Activated naive CD4-positive, alpha-beta T cell treated with anti-CD3 and anti-CD28 coated beads for 36 hours (primary cell): ENCODE measurements at places on chromosomes 2 and 18. TPM values are rescaled to one million over a fixed set of nuclear protein-coding genes. Genes with fewer than 3 reads are reported as not detected.

GRCh38 chr2:3665886-3666612 lies 8.0 kb downstream of the ALLC start:
- H3K4me3 ChIP-seq: no peak overlapping the region
- no peaks in the 10 kb centered on the region for H3K36me3 ChIP-seq
- no peak overlapping the region for H3K27ac ChIP-seq
- DNase-seq: no peak
- H3K4me1 ChIP-seq: no peaks in the 10 kb centered on the region

DNA sequence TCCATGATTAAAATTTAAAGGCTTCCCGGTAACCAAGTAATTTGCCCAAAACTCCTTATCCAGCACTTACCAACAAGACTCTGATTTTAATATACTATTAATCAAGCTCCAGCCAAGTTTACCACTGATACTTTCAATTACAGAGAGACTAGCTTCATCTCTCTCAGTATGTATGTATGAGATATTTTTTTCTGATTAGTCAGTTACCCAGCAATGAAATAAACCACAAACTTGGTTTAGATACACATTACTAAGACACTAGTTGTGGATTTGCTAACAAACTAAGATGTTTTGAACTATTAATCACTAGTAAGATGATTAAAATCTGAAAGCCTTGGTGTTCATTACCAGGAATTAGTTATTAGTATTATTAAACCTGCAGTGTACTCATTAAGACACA lies 1272.2 kb upstream of the ACVR2A start:
- H3K36me3 ChIP-seq: no peaks in the 10 kb centered on the region
- H3K27ac ChIP-seq: no peak overlapping the region
- H3K4me1 ChIP-seq: no peaks in the 10 kb centered on the region

CACNB4 gene
- total RNA-seq: 0.10 TPM

CKAP2L gene
- 50.8 TPM for total RNA-seq

DSG4 gene
- total RNA-seq: not detected

EN1 gene
- total RNA-seq: not detected

DNA sequence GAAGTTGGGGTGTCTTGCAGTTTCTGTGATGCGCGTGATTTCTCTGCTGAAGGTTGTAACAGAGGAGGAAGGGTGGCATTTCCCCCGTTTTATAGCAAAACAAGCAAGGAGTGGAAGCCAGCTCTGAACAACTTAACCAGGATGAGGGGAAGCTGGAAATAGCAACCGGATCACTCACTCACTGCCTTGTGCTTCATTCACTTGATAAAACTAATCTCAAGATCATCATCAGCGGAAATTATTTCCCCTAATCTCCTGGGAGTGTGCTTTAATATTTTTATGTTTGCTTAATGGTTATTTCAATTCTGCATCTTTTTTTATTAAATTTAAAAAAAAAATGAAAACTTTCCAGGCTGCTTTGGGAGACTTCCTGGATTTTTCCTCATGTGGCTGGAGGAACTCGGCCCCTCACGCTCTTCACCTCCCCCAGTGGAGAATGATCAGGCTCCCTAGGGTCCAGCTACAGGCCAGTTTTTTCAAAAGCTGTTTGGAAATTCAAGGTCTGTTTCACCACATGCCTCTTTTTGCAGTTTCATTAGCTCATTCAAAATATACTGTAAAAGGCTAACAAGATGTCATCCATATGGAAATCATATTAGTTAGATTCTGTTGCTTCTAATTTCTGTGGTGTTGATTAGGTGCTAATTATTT lies 31.7 kb downstream of the CABLES1 start:
- H3K36me3 ChIP-seq: no peaks in the 10 kb centered on the region
- H3K4me1 ChIP-seq: no peaks in the 10 kb centered on the region
- H3K27me3 ChIP-seq: no peaks in the 10 kb centered on the region
- no peak overlapping the region for H3K27ac ChIP-seq
- no peak overlapping the region for H3K4me3 ChIP-seq
- DNase-seq: no peak

GRCh38 chr2:207692206-207693065 lies 19.0 kb upstream of the CCNYL1 start:
- H3K4me1 ChIP-seq: peaks cover 11% of the 10 kb centered on the region
- H3K27me3 ChIP-seq: no peaks in the 10 kb centered on the region
- H3K4me3 ChIP-seq: no peak overlapping the region
- H3K27ac ChIP-seq: no peak overlapping the region
- no peaks in the 10 kb centered on the region for H3K36me3 ChIP-seq

FBXO15 gene
- total RNA-seq: 1.2 TPM

DNA sequence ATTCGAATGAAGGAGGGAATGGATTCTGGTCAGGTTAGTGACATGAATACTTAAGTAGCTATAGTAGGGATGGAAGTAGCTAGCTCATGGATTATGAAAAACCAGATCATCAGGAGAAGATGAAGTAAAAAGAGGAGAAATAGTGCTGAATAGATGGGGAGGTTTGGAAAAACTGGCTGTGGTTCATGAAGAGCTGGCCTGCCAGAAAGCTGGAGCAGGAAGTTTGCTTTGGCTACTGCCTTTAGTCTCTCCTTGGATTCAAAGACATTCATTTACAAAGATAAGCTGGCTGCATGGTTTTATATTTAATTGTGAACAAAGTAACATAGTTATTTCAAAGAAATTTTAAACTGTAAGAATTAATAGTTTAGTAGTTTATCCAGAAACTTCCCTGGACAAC lies 567.0 kb downstream of the RIT2 start:
- no peaks in the 10 kb centered on the region for H3K36me3 ChIP-seq
- no peaks in the 10 kb centered on the region for H3K27me3 ChIP-seq
- no peak overlapping the region for H3K27ac ChIP-seq
- no peak for DNase-seq

DNA sequence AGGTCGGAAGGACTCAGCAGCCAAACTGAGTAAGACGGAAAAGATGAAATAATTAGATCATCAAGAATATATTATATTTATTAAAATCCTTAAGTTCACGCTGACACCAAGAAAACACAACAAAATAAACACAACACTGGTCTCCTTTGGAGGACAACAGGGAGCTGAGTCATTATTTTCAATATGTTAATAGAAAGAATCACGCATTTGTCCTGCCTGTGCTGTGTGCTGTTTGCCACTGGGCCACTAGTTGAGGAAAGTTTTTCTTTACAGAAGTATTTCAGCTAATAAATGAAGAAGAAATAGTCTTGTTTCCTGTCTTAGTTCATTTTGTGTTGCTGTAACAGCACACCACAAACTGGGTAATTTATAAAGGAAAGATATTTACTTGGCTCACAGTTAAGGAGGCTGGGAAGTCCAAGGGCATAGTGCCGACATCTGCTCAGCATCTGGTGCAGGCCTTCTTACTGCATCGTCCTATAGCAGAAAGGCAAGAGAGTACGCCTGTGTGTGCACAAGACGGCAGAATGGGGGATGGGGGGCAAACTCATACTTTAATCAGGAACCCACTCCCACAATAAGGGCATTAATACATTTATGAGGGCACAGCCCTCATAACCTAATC lies 88.0 kb downstream of the TCF7L1 start:
- no peak overlapping the region for H3K27ac ChIP-seq
- H3K4me3 ChIP-seq: no peak overlapping the region
- H3K4me1 ChIP-seq: no peaks in the 10 kb centered on the region
- peaks cover 9% of the 10 kb centered on the region for H3K27me3 ChIP-seq
- no peak for DNase-seq

DNA sequence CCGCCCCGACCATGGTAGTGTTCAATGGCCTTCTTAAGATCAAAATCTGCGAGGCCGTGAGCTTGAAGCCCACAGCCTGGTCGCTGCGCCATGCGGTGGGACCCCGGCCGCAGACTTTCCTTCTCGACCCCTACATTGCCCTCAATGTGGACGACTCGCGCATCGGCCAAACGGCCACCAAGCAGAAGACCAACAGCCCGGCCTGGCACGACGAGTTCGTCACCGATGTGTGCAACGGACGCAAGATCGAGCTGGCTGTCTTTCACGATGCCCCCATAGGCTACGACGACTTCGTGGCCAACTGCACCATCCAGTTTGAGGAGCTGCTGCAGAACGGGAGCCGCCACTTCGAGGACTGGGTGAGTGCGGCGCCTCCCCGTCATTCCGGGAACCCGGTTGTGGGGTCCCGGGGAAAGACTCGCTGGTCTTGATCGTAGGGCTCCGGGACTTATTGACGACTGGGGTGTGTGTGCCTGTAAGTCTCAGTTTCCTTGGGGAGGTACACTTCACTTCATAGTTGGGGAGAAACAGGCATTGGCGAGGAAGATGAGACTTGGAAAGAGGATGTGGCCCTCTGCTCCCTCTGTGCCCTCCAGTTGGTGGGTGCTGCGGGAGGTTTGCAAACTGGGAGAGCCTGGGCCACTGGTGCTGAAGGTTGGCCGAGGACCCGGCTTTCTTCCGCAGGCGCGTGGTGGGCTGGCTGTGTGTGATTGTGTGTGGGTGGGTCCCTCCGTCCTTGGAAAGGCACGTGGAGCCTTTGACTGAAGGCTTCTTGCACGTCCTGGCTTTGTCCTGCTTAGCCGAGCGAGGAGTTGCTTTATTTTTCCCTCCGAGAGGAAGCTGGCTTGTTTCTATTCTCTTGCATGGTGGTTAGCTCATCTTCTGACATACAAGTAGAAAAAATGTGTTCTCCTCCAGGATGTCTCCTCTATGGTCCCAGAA lies 886 bp downstream of the PRKCE start:
- peaks cover 22% of the 10 kb centered on the region for H3K4me1 ChIP-seq
- H3K27ac ChIP-seq: no peak overlapping the region
- H3K36me3 ChIP-seq: peaks cover 1% of the 10 kb centered on the region
- peaks cover 3% of the 10 kb centered on the region for H3K27me3 ChIP-seq
- DNase-seq: peak; percentile 37
- H3K4me3 ChIP-seq: peak overlapping the region; percentile 84

CNRIP1 gene
- not detected for total RNA-seq

DNA sequence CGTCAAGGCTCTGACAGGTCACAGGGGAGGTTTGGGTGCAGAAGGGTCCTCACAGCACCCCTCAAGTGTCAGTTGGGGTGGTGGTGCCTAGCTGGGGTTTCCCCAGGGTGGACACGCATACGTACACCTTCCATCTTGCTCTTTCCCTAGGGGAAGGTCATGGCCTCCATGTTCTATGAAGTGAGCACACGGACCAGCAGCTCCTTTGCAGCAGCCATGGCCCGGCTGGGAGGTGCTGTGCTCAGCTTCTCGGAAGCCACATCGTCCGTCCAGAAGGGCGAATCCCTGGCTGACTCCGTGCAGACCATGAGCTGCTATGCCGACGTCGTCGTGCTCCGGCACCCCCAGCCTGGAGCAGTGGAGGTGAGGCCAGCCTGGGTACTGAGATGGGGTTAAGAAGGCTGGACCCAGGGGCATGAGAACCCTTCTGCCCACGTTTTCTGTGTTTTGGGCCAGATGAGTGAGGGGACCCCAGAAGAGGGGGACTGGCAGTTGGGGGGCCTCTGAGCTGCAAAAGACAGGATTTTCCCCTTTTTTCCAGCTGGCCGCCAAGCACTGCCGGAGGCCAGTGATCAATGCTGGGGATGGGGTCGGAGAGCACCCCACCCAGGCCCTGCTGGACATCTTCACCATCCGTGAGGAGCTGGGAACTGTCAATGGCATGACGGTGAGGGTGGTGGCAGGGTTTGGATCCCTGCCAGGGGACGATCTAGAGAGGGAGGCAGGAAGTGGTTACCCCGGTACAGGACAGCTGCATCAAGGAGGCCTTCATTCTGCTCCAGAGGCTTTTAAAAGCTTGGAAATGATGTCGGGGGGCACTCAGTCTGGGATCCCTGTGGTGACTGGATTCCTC lies 20.9 kb downstream of the SLC30A3 start:
- H3K36me3 ChIP-seq: peaks cover 51% of the 10 kb centered on the region
- no peaks in the 10 kb centered on the region for H3K27me3 ChIP-seq
- no peak overlapping the region for H3K27ac ChIP-seq
- H3K4me1 ChIP-seq: no peaks in the 10 kb centered on the region

- peaks cover 16% of the 10 kb centered on the region for H3K36me3 ChIP-seq
- DNase-seq: peak; percentile 86
Observed at GRCh38 chr2:71071681-71072398, 3.4 kb downstream of the NAGK start.

DNA sequence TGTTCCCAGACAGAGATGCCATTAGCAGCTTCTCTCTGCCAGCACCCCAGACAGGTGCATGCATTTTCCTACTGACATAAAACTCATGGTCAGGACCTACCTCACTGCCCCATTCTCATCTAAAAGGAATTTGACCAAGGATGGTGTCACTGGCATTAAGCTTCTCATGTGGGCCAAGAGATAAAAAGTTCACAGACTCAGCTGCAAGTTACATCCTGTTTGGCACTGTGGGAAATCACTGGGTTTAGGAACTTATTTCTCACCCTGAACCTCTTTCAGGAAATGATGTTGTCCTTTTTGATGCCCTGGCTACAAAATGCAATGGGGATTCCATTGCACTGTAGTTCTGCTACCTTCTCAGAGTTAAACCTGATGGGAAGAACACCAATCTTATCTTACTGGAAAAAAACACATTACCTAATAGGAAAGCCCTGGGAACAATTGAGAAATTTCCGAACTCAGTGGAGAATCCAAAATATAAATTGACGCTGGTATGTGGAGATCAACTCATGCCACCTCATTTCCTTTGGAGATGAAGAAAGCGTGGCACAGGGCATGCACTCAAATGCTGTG lies 252.1 kb upstream of the COPS8 start:
- H3K36me3 ChIP-seq: no peaks in the 10 kb centered on the region
- H3K27me3 ChIP-seq: peaks cover 13% of the 10 kb centered on the region
- H3K4me3 ChIP-seq: no peak overlapping the region
- no peak overlapping the region for H3K27ac ChIP-seq

DNA sequence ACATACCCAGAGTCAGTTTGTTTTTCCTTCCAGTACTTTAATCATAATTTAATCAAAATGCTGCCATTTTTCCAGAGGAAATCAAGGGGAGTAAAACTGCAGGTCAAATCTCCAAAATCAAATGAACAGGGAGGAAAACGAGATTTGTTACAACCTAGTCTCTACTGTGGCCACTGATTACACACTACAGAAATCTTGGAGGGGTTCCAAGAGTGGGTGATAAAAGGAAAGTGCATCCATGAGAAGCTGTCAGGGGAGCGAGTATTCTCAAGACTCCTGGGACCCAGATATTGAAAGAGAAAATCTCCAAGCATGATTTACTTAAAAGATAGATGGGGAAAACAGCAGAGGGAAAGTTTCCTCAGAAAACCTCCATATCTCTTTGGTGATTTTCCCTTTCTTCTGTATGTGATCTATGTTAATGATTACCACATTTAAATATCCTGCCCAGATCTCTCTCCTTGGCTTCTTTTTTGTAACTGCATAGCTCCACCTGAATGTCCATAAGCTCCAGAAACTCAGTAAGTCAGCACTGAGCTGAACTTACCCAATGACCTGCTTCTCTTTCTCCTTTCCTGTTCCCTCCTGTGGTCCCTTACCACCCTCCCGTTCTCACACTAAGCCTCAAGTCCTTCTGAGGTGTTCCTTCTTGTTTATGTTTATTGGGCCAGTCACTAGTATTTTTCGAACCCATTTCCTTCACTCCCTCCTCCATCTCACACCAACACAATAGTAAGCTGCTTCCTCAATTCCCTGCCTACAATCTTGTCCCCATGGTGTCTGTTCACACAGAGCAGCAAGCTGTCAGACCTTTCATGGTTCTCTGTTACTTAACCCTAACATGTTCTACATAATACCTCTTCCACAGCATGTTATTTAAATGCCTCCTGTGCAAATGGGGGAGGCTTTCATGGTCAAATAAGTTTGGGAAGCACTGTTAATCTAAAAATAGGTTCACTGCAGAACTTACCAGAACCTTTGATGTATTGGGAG lies 73.9 kb upstream of the TWSG1 start:
- H3K27ac ChIP-seq: no peak overlapping the region
- peaks cover 2% of the 10 kb centered on the region for H3K4me1 ChIP-seq
- no peaks in the 10 kb centered on the region for H3K27me3 ChIP-seq

GRCh38 chr2:109376796-109377495 lies 236.8 kb downstream of the SEPTIN10 start:
- H3K4me1 ChIP-seq: no peaks in the 10 kb centered on the region
- H3K27ac ChIP-seq: no peak overlapping the region
- no peaks in the 10 kb centered on the region for H3K27me3 ChIP-seq
- DNase-seq: no peak
- no peak overlapping the region for H3K4me3 ChIP-seq
- H3K36me3 ChIP-seq: peaks cover 7% of the 10 kb centered on the region
